ENCODE measurements at places on chromosomes 11 and 22. TPM values are rescaled to one million over a fixed set of nuclear protein-coding genes. Genes with fewer than 3 reads are reported as not detected.

MRGPRX4 gene
- total RNA-seq: not detected

ST14 gene
- 85.2 TPM for total RNA-seq

OR5F1 gene
- not detected for total RNA-seq

MPPED1 gene
- 0.97 TPM for total RNA-seq

DEFB131B gene
- not detected for total RNA-seq

YDJC gene
- 34.6 TPM for total RNA-seq

RFPL2 gene
- 0.48 TPM for total RNA-seq

UBQLN3 gene
- 0.50 TPM for total RNA-seq

SLC35F2 gene
- 14.9 TPM for total RNA-seq

DNA sequence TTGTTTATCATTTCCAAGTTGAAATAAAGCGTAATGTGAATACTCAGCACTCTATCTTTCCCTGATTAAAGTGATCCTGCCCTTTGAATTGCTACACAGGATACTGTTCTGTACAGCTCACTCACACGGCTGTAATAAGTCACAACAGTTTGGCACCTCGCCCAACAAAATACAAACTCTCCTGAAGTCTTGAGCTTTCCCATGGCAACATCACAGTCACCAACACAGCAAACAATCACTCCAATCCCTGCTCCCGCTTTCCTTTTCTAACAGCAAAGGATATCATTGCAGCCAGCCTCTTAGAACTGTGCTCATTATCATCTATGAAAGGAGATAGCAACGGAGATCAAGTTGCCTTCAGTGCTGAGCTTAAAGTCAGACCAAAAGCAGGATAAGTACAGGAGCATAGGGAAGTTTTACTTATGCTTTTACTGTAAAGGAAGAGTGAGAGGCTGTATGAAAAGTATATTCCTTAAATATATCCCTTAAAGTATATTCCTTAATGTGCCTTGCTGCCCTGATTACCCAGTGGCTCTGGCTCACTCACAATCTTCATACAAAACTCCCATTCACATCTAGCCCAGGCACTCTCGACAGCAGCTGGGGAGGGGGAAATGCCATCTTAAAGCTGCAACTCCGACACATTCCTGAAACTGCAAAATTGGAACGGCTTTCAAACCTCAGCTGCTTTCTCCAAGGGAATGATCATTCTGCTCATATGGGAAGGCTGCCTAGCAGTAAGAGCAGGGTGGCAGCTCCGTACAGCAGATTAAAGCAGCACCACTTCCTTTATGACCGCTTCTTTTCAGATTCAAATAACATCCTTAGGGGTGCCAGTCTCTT, 35.8 kb downstream of the MAML2 start:
- H3K27me3 ChIP-seq: no peaks in the 10 kb centered on the region
- H3K36me3 ChIP-seq: no peaks in the 10 kb centered on the region
- H3K4me3 ChIP-seq: no peak overlapping the region
- peak; percentile 94 for DNase-seq

DNA sequence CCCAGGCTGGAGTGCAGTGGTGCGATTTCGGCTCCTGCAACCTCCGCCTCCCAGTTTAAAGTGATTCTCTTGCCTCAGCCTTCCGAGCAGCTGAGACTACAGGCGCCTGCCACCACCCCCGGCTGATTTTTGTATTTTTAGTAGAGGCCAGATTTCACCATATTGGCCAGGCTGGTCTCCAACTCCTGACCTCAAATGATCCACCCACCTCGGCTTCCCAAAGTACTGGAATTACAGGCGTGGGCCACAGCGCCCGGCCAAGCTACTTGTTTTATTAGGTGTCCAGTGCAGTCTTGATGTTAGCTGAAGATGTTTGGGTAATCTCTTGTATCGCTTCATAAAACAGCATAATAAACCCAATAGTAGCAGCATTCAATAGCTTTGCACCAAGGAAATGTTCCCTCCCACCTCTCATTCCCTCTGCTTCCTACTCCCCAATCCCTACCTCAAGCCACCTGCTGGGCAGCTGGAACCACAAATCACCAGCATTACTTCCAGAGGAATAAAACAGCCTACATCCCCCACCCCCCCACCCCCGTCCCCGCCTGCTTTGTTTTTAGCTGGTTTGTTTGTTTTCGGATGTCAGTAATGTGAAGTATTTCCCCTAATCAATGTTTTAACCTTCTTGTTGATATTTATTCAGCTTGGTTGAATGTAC, 11.0 kb upstream of the GRIK4 start:
- no peak for DNase-seq
- H3K27ac ChIP-seq: no peak overlapping the region
- peaks cover 7% of the 10 kb centered on the region for H3K27me3 ChIP-seq
- H3K36me3 ChIP-seq: no peaks in the 10 kb centered on the region

DNA sequence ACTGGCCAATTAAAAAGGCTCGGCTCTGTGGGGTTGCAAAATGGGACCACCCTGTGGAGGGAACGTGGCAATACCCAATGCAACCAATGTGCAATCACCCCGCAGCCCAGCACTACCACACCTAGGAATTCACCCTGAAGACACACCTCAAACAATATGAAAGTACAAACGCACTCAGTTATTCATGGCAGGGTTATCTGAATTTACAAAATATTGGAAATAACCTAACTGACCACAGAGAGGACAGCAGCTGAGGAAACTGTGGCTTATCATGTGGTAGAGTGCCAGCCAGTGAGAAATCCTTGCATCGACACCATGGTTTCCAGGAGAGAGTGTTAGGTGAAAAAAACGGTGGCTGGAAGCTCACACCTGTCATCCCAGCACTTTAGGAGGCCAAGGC, 18.7 kb downstream of the ALG12 start:
- no peaks in the 10 kb centered on the region for H3K36me3 ChIP-seq
- H3K4me3 ChIP-seq: no peak overlapping the region
- H3K27me3 ChIP-seq: no peaks in the 10 kb centered on the region
- H3K4me1 ChIP-seq: no peaks in the 10 kb centered on the region
- no peak overlapping the region for H3K27ac ChIP-seq

DNA sequence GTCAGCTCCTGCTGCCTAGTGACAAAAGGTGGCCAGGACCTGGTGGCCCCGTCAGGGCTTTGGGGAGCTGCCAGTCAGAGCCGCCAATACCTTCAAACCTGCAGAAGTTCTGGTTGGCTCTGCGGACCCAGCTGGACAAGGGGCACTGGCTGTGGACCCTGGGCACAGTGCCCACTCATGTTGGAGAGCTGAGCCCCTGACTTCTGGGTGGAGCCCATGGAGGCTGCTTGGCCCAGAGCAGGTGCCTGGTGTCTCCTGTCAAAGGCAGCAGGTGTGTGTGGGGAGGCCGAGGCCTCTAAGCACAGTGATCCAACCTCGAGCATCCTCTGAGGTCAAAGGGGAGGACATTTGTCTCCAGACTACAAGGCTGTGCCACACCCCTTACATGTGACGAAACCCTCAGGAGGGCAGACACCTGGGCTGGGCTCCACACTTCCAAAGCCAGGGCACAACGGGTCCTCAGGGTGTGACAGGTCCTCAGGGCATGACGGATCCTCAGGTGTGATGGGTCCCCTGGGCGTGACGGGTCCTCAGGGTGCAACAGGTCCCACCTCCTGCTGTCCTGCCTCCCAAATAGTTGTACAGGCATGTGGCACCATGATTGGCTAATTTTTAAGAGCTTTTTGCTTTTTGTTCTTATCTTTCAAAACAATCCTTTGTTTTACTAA, 37.0 kb downstream of the MUC2 start:
- no peaks in the 10 kb centered on the region for H3K27me3 ChIP-seq
- no peaks in the 10 kb centered on the region for H3K36me3 ChIP-seq

DNA sequence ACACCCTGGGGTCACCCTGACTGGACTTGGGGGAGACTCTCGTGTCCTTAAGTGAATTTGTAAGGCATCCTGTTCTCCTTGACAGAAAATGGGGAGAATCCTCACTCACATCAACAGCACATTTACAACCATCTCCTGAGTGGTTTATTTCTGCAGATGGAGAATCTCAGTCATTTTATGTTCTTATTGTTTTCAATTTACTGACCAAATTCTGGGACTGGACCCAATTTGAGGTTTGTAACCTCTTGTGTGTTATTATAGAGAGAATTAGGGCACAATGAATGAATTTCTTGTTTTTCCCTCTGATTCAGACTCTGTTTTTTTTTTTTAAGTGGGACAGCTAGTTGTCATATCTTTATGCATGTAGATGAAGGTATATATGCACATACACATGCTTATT, 104.9 kb downstream of the ADAMTS15 start:
- no peaks in the 10 kb centered on the region for H3K36me3 ChIP-seq
- H3K4me3 ChIP-seq: no peak overlapping the region
- H3K27ac ChIP-seq: no peak overlapping the region
- no peaks in the 10 kb centered on the region for H3K27me3 ChIP-seq
- no peak for DNase-seq

- H3K27ac ChIP-seq: no peak overlapping the region
- no peak overlapping the region for H3K4me3 ChIP-seq
- no peak for DNase-seq
- H3K36me3 ChIP-seq: no peaks in the 10 kb centered on the region
- H3K27me3 ChIP-seq: no peaks in the 10 kb centered on the region
Measured at GRCh38 chr11:69461272-69461962, 20.0 kb upstream of the LINC01488 start.

DNA sequence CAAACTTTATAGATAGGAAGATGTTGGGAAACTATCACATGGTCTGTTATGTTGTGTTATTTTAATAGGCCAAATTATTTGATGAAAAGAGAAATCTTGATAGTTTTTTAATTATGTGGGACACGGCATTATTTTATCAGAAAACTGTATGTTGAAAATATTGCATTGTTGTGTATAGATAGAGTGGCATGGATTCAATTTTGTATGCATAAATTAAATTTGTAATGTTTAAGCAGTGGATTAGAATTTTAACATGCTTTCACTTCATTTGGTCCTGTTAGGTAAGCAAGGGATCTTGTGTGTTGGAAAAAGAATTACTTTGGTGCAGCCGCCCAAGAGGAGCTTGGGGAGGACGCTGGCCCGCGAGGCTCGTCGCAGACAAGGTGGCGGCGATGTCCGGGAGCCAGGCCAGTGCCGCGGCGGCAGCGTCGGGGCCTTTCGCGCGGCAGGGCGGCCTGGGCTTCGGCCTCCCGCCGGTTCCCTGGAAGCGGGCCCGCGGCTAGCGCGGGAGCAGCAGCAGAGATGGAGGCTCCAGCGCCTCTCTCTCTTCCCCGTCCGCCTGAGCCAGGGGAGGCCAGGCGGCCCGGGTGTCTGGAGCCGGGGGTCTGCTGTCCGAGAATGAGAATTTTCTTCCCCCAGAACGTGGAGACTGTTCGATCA, 82.7 kb downstream of the GGT1 start:
- H3K27ac ChIP-seq: no peak overlapping the region
- H3K36me3 ChIP-seq: no peaks in the 10 kb centered on the region
- H3K4me1 ChIP-seq: no peaks in the 10 kb centered on the region

DNA sequence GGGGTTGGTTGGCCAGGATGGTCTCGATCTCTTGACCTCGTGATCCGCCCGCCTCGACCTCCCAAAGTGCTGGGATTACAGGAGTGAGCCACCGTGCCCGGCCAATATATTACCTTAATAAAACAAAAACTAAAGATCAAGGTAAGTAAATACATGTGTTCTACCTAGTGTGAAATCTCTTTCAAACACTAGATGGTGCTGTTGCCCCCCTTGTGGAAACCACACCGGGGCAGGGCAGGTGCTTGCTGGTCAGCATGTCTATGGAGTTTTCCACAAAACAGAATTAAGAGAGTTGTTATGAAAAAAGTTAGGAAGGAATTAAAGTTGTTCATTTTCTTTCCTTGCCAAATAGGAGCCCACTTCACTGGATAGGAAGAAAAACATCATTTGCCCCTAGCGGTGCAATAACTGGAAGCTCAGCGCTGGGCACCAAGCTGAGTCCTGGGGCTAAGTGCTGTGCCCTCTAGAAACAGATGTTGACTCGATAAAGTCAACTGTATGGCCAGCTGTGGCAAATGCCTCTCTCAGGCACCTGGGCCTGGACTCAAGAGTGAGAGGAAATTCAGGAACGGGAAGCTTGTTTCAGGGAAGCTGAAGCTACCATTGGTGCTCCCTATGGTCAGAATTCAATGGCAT, 6.3 kb upstream of the KCNJ5 start:
- H3K4me3 ChIP-seq: no peak overlapping the region
- peak; percentile 84 for DNase-seq
- peaks cover 38% of the 10 kb centered on the region for H3K27me3 ChIP-seq
- no peak overlapping the region for H3K27ac ChIP-seq

DNA sequence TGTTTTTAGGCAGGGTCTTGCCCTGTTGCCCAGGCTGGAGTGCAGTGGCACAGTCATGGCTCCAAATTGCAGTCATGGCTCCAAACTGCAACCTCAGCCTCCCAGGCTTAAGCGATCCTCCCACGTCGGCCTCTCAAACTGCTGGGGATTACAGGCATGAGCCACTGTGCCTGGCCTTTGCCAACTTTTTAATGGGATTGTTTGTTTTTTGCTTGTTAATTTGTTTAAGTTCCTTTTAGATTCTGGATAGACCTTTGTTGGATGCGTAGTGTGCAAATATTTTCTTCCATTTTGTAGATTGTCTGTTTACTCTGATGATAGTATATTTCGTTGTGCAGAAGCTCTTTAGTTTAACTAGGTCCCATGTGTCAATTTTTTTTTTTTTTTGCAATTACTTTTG, 10.0 kb upstream of the SCGB1D1 start:
- no peaks in the 10 kb centered on the region for H3K27me3 ChIP-seq
- DNase-seq: no peak
- no peak overlapping the region for H3K27ac ChIP-seq
- H3K4me1 ChIP-seq: no peaks in the 10 kb centered on the region
- no peak overlapping the region for H3K4me3 ChIP-seq
- no peaks in the 10 kb centered on the region for H3K36me3 ChIP-seq

- H3K27ac ChIP-seq: no peak overlapping the region
- no peak for DNase-seq
- no peak overlapping the region for H3K4me3 ChIP-seq
- H3K27me3 ChIP-seq: no peaks in the 10 kb centered on the region
- H3K36me3 ChIP-seq: no peaks in the 10 kb centered on the region
Measured at GRCh38 chr11:65251476-65251875, 10.3 kb upstream of the POLA2 start.

GRCh38 chr11:61747192-61747966, 5.1 kb upstream of the MYRF start:
- H3K4me1 ChIP-seq: peaks cover 32% of the 10 kb centered on the region
- H3K36me3 ChIP-seq: no peaks in the 10 kb centered on the region
- peak; percentile 89 for DNase-seq

GRCh38 chr11:112542479-112542878, 281.8 kb upstream of the PLET1 start:
- H3K36me3 ChIP-seq: no peaks in the 10 kb centered on the region
- no peaks in the 10 kb centered on the region for H3K27me3 ChIP-seq
- H3K4me3 ChIP-seq: no peak overlapping the region
- peak overlapping the region; percentile 53 for H3K27ac ChIP-seq
- DNase-seq: peak; percentile 45

Data from hepatocyte (in vitro differentiated cells).